Activated CD4-positive, alpha-beta T cell treated with anti-CD3 and anti-CD28 coated beads for 36 hours (primary cell): ENCODE measurements at places on chromosomes 12 and 14.
A peak's percentile ranks its signal among the peaks of the same experiment; 100 is the strongest.

- DNase-seq = no peak
These were observed 271.5 kb upstream of the TBX3 start for GRCh38 chr12:114955414-114956014.

DNA sequence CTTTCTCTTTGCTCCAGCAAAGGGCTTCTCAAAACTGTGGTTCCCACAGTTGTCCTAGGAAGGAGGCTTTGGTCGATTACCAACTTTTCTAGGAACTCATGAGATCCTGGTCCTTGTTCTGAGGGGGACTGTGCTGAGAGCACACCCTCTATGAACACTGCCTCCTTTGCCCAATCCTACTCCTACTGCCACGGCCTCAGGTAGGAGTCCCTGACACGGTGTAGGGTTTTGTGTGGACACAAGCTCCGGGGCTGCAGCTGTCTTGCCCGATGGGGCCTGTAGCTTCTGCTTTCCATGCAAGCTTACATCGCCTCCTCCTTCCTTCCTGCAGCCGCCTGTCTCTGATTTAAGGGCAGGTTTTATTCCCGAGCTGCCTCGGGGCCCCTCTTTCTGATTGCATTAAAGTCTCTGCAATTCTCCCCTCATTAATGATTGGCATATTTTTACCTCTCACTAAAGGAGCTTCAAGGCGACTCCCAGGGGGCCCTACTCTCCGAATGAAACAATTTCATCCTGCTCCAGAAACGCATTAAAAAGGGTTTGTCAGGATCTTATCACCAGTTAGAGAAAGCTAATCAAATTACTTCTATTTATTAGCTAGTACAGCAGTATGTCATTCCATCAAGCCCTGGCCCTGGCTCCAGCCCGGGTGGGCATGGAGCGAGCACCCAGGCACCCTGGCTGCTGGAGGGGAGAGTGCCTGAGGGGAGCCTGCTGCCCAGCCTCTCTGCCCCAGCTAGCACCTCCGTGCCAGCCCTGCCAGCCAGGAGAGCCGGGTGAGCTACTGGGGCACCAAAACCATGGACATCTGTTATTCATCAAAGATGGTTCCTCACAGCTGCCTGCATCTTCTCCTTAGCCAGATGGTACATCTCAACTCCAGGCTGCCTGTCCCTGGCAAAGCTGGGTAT lies 38.0 kb upstream of the ESRRB start:
- no peak for DNase-seq

DNA sequence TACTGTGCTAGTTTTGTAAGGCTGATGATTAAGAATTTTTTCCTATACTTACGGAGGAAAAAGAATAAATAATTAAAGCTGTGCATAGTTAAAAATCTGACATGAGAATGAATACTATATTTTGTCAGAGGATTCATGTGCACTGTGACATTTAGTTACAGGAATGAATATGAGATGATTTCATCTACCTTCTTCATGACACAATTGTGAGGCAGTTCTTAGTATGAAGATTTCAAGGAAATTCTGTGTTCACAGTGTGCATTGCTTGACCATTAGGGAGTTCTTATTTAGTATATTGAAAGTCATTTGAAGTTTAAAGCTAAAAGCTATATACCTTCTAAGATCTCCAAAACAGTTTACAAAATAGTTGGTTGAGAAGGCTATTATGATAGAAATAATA lies 70.1 kb downstream of the ATF7IP start:
- DNase-seq = no peak

DNA sequence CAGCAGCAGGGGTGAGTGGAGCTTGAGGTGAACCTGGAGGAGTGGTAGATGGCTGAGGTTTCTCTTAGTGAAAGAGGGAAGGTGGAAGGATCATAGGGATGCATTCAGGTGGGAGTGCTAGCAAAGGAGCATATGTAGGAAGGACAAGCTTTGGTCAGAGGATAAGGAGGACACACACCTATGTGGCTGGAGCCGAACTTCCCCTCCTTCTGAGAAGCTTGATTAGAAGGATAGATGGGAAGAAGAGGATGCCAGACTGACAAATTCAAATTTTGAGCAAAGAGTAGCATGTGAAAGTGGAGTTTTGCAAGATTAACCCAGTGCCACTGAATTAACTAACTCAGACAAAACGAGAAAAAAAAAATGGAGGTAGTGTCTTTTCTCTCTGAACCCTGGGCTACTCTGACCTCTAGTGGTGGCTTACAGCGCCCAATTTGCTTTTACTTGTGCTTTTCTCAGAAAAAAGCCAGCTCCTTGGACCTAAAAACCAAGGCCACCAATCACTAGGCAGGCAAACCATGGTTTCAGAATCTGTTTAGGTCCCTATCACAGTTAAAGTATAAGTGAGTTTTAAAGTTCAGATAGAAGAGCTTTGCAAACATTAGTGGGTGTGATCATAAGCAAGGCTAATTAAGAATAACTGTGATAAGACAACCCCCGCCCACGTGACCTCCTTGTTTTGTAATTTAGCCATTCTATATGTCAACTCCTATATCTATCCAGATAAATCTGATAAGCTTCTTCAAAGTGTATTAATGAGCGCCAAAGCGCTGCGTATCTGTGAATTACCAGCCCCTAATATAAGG lies 15.5 kb downstream of the EMP1 start:
- DNase-seq = peak; percentile 84

DNA sequence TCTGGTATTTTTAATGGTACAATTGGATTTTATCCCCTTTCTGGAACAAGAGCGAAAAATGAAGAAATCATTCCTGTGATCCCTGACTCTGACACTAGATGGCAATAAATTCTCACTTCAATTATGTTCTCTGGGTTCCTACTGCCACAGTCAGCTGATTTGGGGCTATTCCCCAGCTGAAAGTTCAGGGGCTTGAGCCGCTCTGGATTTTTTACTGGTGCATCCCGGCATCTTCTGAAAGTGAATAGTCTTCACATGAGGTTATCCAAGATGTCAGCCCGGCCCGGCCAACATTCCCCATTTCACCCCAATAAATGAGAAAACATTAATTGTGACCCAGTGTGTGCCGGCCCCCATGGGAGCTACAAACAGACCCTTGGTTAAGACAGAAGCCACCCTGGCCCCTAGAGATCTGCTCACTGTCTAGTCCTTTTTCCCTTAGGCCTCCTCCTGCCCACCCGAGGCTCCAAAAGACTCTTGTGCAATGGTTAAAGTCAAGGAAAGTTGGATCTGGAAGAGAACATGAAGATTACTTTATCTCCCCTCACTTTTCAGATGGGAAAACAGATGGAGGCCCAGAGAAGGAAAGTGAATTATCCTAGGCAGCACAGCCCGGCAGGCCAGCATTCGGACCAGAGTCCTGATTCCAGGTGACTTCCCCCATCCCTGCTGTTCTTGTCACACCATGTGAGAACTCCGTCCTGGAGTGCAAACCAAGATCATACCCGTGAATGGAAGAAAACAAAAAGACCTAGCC lies 20.8 kb downstream of the CKAP4 start:
- peak; percentile 29 for DNase-seq

DNA sequence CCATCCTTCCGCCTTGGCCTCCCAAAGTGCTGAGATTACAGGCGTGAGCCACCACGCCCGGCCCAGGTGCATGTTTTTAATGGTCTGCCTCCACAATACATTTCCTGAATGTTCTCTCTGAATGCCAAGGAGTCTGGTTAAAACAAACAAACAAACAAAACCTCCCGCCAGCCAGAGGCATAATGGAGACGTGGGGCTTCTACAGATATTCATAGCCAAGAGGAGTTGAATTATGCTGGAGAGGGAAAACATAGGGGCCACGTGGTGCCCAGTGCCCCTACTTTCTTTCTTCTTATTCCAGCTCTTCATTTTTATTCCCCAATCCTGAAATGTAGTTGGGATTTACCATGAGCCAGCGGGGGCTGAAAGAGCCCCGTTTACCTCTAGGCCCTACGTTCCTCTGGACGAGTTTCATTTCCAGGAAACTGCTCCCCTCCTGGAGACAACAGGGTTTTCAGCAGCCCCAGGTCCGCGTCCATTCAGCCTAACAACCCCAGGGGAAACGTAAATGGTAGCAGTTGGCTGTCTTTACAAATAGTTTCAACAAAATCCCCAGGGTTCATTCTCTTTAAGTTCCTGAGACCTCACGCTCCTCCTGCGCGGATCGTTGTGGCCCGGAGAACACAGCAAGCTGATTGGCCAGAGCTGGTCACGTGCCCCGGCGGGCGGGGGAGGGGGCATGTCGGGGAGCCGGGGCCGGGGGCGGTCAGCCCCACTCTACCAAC lies 108.5 kb upstream of the ESRRB start:
- peak; percentile 38 for DNase-seq

DNA sequence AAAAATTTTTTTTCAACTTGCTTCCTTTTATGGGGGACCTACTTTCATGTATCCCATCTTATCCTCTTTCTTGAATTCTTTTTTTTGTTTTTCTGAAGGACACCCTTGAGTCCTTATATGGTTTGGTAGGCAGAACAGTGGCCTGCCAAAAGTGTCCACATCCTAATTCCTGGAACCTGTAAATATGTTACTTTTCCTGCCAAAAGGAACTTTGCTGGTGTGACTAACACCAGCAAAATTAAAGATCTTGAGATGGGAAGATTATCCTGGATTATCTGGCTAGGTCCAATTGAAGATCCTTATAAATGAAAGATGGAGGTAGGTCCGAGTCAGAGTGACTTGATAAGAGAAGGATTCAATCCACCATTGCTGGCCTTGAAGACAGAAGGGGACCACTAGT lies 5.3 kb downstream of the NUBPL start:
- no peak for DNase-seq

- no peak for DNase-seq
These were observed 89.8 kb downstream of the STAB2 start for GRCh38 chr12:103676893-103677292.

DNA sequence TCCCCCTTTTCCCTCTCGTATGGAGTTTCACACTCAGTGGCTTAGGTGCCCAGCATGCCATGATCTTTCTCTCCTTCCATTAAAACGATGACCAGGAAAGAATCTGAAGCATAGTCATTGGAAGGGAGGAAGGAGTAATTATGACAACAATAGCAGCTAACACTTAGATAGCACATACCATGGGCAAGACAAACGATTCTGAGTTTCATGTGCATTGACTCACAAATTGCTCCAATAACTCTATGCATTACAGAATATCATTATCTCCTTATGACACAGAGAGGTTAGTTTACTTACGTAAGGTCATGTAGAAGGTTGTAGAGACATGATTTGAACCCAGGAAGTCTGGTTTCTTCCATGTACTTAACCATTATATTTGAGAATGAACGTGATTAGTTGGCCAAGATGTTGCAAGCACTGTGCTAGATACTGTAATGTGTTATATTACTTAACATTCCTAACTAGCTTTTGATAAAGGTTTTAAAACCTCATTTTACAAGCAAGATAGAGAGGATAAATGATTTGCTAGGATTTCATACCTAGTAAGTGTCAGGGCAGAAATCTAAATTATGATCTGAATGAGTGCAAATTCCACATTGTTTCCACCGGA lies 162.4 kb downstream of the CAND1 start:
- no peak for DNase-seq

DNA sequence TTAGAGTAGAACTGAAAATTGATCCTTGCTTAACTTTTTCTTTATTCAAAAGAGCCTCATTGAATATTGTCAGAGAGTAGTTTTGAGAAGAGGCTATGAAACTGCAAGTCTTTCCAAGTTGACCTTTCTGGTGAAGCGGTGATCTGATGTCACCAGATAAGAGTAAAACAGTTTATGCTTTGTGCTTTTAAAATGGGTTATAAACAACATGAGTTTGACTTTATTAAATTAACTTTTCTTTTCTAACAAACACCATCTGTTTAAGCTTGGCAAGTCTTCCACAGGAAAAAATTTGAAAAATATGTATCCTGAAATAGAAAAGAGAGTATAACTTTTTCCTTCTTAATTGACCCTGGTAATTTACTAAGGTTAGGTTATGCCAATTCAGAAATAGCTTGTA lies 408.7 kb upstream of the NOVA1 start:
- DNase-seq = no peak

- no peak for DNase-seq
These were observed 62.2 kb upstream of the WSCD2 start for GRCh38 chr12:108066583-108067577.

- DNase-seq = peak; percentile 89
These were observed 60.3 kb upstream of the BCL2L14 start for GRCh38 chr12:12010277-12011039.

GRCh38 chr12:24681570-24681969 lies 267.3 kb downstream of the BCAT1 start:
- DNase-seq = no peak

GRCh38 chr12:2387103-2387834 lies 334.5 kb downstream of the CACNA1C start:
- peak; percentile 73 for DNase-seq

DNA sequence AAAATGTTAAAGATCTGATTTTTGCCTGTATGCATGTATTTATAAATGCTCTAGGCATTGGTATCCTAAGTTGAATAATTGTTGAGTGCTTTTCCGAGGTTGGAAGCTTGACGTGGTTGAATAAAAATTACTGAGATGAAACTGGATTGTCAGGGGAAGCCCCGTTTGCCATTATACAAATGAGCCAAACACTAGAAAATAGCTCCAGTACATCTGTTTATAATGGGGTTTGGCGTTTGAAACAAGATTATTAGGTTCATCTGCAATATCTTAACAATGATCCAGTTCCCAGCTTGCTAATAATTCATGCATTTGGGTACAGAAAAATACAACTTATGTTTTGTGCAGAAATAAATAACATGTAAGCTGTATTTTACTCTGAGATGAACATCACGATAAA lies 789.6 kb downstream of the GALC start:
- DNase-seq = no peak

- no peak for DNase-seq
These were observed 21.2 kb upstream of the RNASE12 start for GRCh38 chr14:20612403-20612802.

DNA sequence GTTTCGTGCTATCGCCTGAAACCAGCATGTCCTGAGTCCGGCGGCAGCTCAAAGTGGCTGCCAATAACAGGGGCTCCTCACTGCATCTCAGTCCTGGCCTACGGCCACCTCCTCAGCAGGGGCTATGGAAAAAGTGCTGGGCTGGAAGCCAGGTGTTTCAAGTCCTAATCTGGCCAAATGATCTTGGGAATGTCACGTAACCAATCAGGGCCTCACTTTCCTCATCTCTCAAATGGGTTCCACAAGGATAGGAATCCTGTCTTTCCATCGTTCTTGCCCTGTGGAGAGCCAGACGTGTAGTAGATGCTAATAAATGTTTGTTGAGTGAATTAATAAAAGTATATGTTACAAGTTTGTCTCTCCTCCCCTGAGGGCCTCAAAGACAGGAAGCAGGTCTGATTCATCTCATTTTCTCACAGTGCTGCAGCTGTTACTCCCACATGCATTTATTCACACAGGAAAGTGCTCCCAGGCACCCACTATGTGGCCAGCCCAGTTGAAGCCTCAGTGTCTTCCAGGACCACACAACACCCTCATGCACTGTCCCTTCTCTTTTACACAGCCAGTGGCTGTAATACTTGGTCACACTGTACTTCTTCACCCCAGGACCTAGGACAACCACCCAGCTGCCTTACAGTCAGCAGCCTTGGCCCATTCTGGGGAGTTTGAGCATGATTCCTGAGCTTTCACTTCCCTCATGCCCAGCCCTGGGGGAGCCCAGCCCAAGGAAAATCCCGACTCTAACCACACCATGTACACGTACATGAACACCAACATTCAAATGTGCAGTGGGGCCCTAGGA lies 5.0 kb downstream of the CMKLR1 start:
- peak; percentile 34 for DNase-seq

GRCh38 chr12:7934091-7934888 lies 1.7 kb downstream of the SLC2A3 start:
- DNase-seq = peak; percentile 33
